ENCODE measurements at places on chromosomes 2 and 18.

DNA sequence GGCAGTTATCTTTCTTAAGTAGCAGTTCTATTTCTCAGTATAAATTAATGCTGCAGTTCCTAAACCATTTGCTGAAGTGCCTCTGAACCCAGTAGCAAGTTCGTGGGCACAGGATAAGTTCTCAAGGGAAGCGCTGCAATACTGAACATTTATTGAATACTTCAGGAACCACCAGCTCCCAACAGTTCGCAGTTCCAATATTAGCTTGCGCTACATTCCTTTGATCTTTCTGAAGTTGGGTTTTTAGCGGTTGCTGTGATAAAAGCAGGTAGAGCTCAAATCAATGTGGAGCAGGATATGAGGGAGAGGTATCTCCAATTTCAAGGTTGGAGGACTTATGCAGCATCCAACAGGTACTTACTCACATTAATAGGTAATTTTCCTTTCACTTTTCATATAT lies 33.7 kb downstream of the PDCL3 start:
- no peak for ATAC-seq

DNA sequence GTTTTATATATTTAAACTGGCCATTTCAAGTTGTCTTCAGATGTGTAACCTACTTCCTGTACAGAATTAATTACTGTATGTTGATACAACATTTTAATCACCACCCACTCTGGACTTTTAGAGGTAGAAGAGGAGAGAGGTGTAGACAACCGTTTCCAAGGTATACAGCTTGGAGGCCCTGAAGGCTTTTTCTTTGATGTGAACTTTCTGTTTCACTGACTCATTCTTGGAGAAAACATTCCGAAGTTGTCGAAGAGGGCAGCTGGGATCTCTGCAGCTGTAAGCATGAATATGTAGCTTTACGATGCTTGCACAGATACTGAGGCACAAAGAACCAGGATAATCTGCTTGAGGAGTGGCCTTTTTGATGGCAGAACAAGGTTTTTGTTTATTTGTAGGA lies 137.0 kb downstream of the NCKAP5 start:
- no peak for ATAC-seq

- ATAC-seq, result peak; percentile 84
These were observed 25.2 kb upstream of the TLK1 start for GRCh38 chr2:171185941-171186340.

DNA sequence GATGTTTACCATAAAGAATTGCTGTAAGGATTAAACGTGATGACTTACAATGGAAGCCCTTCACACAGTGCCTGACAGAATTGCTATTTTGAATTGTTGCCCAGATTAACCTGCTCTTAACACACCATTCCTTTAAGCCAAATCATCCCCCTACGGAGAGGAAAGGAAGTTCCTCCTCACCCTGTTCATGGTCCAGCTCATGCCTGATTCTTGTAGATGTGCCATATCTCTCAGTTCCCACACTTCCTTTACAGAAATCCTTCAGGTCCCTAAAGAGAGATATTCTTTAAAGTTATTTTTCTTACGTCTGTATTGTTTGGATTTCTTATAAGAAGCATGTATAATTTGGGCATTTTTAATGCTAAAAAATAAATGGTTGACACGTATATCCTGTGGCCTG lies 127.5 kb upstream of the DAPL1 start:
- ATAC-seq, result peak; percentile 44

- no peak for ATAC-seq
These were observed 165.0 kb upstream of the NCKAP5 start for GRCh38 chr2:133732982-133733900.

- ATAC-seq, result no peak
These were observed 33.0 kb upstream of the LRRC30 start for GRCh38 chr18:7197854-7198253.

DNA sequence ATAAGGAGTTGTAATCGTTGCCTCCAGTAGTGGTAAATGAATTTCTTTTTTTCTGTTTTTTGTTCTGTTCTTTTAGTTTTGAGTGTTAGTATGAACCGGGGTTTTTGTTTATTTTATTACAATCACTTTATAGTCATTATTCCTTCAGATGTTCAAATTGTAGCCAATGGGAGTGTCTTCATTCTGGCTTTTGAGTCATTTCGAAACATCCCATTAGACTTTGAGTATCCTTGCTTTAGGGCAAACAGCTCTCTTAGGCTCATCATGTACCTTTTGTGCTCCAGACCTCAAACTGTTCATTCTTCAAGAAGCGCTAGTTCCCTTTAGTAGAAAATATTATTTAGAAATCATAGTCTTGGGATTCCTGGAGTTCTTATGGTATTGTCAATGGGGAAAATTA lies 54.2 kb upstream of the PAX3 start:
- no peak for ATAC-seq

- no peak for ATAC-seq
These were observed 52.9 kb downstream of the SLC9A2 start for GRCh38 chr2:102672107-102672776.

DNA sequence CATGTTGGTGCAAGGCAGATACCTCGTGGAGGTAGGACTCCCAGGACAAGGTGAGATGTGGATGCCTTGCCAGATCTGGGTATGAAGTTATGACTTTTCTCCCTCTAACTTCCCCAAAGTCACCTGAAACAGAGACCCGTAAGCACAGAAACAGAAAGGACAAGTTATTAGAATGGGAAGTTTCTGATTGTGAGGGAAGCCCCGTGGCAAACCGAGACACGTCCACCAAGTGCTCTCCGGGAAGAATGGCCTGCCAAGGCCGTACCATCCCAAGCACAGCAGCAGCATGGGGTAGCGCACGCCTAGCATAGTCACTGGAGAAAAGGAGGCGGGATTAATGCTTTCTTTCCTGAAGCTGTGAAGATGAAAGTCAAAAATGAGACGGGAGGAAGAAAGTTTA lies 110.6 kb downstream of the ZNF532 start:
- no peak for ATAC-seq

GRCh38 chr2:216775043-216775453 lies 79.7 kb upstream of the IGFBP5 start:
- ATAC-seq, result peak; percentile 87

DNA sequence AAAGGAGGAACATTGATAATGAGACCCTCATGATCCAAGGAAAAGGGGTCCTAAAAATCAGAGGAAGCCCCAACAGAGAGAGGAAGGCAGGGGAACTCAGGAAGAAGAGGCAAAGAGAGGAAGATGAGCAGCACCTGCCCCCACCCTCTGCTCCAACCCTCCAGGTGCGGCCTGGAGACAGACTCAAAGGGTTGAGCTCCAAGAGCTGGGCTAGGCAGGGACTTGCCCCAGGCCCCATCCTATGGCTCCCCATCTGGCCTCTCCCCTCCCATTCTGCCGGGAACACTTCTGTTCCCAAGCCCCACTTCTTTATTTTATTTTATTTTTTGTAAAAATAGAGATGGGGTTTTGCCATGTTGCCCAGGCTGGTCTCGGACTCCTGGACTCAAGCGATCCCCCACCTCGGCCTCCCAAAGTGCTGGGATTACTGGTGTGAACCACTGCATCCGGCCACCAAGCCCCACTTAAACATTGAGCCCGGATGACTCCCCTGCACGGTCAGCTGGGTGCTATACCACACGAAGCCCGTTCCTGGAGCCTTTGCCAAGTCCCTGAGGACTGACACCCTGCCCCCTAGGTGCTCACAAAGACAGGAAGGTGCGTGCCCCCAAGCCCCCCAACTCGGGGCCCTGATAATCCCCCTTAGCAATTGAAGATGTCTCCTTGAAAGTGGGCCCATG lies 3.8 kb upstream of the GPR55 start:
- no peak for ATAC-seq

- ATAC-seq, result no peak
These were observed 22.4 kb downstream of the LHCGR start for GRCh38 chr2:48733067-48733503.

DNA sequence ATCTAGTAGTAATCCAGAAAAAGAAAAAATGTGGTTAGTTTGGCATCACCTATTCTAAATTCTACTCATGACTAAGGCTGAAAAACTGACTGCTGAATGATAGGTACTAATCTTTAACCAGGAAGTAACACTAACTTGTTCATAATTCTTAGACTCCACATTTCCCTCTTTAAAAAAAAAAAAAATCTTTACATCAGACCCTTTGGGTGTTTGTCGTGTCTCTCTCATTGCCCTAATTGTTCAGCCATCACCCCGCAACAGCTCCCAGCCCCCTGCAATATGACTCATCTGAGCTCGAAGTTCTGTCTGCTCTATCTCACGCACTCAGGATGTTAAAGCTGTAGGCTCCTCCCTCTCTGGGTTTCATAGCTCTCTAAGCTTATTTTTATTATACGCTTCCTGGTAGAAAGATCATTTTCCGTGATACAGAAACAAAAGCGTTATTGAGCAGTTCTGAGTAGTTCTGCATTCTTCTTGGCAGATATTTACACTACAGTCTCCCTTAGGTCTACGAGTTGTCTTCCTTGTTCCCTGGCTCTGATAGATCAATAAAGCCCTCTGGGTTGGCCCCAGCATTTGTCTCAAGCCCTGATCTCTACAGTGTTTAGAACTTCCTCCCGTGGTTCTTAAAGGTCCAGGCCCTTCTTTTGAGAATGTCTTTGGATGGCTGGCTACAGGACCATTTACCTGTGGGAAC lies 95.6 kb downstream of the TNFRSF11A start:
- ATAC-seq, result peak; percentile 83

DNA sequence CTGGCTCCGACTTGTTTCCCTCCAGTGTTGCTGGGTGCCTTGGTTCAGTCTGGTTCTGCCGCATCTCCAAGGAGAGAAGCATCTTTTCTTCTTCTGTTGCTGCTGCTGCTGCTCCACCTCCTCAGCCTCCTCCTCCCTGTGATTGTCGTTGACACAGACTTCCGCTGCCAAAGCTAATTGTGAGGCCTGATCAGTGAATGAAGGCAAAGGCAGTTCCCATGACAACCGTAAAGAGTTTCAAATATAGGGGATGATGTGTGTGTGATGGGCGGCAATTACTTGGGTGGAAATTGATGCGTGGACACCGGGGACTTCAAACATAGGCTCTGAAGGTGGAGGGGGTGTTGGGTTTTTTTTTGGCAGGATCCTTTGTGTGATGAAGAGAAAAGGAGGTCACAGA lies 13.7 kb downstream of the TET3 start:
- ATAC-seq, result no peak

DNA sequence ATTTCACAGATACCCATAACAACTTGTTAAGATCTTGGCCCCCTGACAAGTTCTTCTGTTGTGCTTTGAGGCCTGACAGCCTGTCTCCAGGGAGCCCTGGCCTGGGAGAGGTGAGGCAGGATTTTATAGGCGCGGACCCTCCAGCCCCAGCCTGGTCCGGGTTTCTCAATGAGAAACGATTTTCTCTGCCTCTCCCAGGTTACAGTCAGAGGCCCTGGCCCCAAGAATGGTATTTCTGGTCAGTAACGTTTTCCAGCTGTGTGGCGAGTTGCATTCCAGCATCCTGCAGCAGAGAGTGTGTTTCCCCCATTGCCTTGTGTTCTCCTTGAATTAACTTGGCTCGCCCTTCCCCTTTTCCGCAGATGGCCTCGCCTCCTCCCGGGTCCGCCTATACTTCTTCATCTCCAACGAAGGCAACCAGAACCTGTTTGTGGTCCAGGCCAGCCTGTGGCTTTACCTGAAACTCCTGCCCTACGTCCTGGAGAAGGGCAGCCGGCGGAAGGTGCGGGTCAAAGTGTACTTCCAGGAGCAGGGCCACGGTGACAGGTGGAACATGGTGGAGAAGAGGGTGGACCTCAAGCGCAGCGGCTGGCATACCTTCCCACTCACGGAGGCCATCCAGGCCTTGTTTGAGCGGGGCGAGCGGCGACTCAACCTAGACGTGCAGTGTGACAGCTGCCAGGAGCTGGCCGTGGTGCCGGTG lies 3.0 kb downstream of the INHBB start:
- no peak for ATAC-seq

GRCh38 chr18:61669320-61669719 lies 223.5 kb downstream of the RNF152 start:
- no peak for ATAC-seq

GRCh38 chr2:200635251-200635650 lies 49.4 kb downstream of the AOX1 start:
- no peak for ATAC-seq

DNA sequence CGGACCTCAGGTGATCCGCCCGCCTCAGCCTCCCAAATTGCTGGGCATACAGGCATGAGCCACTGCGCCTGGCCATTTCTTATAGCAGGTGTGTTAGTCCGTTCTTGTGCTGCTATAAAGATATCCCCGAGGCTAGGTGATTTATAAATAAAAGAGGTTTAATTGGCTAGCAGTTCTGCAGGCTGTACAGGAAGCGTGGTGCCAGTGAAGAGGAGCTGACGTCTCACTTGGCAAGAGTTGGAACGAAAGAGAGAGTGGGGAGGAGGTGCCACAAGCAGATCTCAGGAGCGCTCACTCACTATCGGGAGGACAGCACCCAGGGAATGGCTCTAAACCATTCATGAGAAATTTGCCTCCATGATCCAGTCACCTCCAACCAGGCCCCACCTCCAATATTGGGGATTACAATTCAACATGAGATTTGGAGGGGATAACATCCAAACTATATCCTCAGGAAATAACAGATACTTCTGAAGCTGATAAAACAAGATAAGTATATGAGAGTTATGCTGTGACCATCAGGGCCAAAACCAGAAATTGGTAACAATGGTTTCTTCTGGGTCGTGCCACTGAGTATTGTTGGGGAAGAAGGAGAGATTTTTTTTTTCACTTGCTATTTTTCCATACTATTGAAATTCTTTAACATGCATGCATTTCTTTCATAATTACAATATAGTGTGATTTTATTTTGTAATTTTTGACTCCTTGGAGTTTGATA lies 7.4 kb upstream of the RMC1 start:
- ATAC-seq, result no peak

DNA sequence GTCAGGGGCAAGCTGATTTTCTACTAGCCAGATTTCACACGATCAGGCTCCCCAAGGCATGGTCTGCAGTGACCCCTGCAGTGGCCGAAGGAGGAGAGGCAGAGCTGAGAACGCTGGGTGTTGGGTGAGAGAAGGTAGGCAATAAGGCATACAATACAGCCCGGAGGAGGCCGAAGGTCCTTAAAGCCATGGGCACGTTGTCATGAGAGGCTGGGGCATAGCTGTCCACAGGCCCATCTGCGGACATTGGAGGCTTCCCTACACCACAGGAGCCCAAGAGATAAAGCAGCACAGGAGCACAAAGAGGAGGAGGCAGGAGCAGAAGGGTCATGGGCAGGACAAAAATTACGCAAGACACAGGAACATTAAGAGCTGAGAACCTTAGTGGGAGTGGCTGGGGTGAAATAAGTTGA lies 16.7 kb upstream of the BZW1 start:
- no peak for ATAC-seq

- no peak for ATAC-seq
These were observed at the start of gene FAM110C for GRCh38 chr2:46471-47345. TSS of gene FAM110C (minus strand) at chr2:46505. CDS start at chr2:46385, 120 bp downstream.

- no peak for ATAC-seq
These were observed 193.3 kb downstream of the SLC4A3 start for GRCh38 chr2:219820767-219821166.

- ATAC-seq, result no peak
These were observed 111.2 kb upstream of the KLHL29 start for GRCh38 chr2:23273786-23274185.

All from SK-N-SH treated with all-trans-retinoic acid at 6 μM for 48 hours (cell line).